ENCODE measurements at places on chromosomes 7 and 10.

DNA sequence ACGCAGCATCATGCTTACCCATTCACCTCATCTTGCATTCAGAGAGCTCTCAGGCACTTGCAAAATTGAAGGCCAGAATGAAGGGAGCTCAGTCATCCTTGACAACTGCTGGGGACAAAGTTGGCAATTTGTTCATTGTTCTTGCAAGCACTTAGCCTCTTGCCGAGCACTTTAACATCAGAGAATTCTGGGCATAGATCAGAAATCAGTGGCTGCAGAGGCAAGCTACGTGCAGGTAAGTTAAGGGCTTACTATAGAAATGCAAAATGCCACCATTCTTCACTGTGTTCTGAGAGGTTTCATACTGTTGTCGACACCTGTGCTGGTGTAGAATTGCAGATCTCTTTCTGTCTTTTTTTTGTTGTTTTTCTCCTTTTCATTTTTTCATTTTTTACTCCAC is 84.1 kb upstream of the INSYN2A start:
- no peak for DNase-seq

- DNase-seq = no peak
Measured at GRCh38 chr7:100208911-100209408, 10.8 kb upstream of the PVRIG start.

- DNase-seq = no peak
Measured at GRCh38 chr10:48317321-48317990, 11.0 kb downstream of the MAPK8 start.

GRCh38 chr10:133460208-133460769 is 6.5 kb downstream of the SCART1 start:
- no peak for DNase-seq

GRCh38 chr7:11427686-11428273 is 404.2 kb downstream of the THSD7A start:
- DNase-seq = no peak

GRCh38 chr10:93503075-93503474 is 6.7 kb downstream of the CEP55 start:
- no peak for DNase-seq

DNA sequence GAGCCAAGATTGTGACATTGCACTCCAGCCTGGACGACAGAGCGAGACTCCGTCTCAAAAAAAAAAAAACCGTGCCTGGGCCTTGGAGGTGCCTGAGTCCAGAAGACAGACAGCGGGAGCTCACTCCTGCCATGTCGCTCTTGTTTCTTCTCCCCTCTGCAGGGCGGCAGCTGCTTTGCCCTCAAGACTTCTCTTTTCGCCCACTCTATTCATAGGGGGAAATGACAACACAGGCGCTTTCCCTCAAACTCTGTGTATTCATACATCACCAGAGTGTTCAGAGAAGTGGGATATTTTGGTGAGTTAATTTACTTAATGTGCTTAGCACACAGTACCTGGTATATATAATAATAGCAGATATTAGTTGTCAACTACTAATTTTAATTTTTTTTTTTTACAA is 44.5 kb downstream of the FOXK1 start:
- DNase-seq = no peak

- no peak for DNase-seq
Measured at GRCh38 chr10:96532523-96532922, 18.8 kb upstream of the TLL2 start.

DNA sequence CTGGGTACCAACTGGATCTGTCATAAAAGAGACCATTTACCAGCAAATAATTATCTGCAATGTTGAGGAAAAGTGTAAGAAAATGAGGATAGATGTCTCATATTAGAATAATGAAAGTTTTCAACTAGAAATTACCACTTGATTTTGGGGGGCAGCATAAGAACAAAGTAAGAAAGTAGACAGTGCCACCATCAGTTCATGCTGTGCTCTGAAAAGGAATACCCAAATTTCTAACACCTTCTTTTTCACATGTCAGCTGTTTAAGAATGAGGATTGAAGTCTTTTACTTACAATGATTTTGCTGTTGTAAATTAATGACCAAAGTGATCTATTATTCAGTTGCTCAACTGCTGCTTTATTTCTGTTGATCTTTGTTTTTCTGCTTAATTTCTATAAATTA is 578.3 kb downstream of the ETV1 start:
- no peak for DNase-seq

DNA sequence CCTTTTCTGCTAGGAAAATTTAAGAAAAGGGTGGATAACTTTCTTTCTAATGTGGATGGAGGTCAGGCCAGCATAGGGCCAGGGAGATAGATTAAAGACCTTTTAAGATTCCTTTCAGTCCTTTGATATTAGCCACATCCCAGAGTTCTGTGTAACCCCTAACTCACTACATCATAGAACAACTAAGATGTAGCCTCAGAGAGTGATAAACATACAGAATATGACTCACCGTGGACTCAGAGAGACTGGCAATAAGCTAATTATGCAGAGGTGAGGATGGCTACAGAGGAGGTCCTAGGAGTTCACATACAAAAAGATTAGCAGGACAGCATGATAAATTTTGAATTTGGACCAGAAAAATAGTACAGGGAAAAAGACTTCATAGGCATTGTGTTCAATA is 141.0 kb downstream of the AOAH start:
- no peak for DNase-seq

GRCh38 chr7:31663072-31663471 is 23.9 kb upstream of the PPP1R17 start:
- DNase-seq = no peak

GRCh38 chr7:31408140-31408729 is 67.7 kb upstream of the NEUROD6 start:
- DNase-seq = no peak

All from activated effector memory CD4-positive, alpha-beta T cell treated with Interleukin-2 at 50 U/mL for 16 hours (primary cell).